ENCODE measurements at places on chromosomes 2 and 18.

GRCh38 chr2:118294063-118294462, 205.8 kb downstream of the INSIG2 start:
- no peak for DNase-seq

DNA sequence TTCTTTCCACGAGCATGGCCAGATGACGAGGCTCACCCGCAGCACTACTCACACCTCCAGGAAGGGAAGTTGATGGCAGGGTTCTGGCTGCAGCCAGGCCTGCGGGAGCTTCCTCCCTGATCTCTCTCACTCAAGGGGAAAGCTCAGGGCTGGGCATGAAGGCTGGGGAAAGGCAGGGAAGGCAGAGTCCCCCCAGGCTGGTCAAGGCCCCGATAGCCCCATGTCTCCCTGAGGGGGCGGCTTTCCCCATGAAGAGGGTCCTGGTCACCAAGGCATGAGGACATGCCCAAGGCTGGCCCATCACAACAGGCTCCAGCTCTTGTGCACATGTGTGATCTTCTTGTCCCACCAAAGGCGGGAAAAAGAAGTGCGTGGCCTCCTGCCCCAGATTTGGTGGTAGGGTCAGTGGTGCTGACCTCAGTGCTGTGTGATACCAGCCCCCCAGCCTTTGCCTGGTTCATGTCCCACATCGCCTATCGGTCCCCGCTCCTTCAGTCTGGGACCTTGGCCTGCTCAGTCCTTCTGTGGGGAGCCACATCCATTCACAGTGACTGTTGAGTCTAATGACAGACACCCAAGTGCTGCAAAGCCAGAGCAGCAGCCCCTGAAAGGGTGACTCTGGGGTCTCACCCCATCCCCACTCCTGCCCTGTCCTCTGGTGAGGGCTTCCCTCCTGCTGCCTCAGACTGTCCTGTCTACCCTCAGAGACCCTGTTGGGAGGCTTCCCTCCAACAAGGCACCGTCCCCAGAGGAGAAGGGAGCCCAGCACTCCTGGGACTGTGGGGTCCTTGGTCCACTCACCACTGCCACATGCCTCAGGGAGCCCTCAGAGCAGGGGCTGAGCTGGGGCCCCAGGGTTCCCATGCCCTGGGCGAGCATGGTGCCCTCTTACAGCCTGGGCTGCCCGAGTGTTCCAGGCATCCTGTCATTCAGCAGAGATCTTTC, 49.8 kb upstream of the ALPP start:
- no peak for DNase-seq

DNA sequence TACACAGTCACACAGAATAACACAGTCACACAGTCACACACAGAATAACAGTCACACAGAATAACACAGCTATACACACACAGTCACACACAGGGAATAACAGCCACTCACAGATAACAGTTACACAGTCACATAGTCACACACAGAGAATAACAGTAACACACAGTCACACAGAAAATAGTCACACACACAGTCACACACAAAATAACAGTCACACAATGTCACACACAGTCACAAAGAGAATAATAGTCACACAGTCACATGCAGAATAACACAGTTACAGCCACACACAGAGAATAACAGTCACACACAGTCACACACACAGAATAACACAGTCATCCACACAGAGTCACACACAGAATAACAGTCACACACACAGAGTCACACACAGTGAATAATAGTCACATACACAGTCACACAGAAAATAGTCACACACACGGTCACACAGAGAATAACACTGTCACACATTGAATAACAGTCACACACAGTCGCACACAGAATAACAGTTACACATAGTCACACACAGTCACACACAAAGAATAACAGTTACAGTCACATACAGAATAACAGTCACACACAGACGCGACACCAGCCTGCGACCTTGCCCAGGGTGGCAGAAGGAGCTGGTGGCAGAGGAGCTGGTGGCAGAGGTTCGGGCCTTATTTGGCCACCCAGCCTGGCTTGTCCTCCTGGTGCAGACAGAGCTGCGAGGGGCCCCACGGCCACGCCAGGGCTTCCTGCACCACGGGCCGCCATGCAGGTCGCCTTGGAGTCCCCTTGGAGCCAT, 51.3 kb downstream of the RAMP1 start:
- no peak for DNase-seq

DNA sequence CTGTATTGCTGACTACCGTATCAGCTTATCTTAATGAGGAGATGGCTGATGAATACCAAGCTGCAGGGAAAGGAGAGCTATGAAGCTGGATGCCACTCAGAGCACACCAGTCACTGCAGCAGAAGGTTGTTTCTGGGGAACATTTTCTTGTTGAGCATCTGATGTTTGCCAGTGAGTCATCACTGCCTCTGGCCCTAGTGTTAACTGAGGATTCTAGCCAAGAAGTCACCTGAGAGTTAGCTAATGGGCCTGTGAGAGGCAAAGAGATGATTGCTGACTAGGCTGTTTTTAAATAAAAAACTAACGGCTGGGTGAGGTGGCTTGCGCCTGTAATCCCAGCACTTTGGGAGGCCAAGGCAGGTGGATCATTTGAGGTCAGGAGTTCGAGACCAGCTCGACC, 37.9 kb downstream of the CCDC150 start:
- peak; percentile 34 for DNase-seq

GRCh38 chr2:19687017-19687659, 214.6 kb downstream of the TTC32 start:
- DNase-seq, result no peak

- no peak for DNase-seq
Observed at GRCh38 chr2:100588071-100588786, 25.4 kb downstream of the PDCL3 start.

DNA sequence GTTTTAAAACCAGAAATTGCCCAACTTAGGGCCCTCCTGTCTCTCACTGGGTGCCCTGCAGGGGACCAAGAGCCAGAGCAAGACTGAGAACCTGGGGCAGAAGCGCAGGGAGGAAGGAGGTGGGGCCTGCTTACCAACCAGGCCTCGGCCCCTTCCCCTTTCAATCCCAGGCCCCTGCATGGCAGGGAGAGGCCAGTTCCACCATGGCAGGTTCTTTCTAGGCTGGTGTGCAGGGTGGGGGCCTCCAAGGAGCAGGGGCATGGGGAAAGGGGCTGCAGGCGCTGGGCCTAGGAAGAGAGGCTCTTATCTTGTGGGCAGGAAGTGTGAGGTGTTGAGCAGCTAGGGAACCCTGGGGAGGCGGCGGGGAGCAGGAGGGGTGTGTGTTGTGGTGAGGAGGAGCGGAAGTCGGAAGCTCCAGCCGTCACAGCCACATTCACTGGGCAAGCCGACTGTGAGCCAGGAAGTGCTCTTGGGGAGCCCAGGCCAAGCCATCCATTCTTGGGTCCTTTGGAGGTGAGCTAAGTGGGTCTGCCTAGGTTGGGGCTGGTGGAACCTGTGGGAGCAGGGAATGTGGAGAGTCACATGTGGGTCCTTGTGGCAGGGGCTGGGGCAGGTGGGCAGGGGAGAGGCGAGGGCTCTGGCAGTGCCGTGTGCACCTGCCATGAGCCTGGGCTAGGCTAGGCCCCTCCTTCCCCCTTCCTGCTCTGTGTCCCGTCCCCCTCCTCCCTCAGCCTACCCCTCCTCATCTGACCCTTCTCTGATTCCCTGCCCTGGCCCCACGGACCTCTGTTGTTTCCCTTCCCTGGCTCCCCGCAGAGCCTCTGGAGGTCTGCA, at the start of gene PSD4:
TSS of gene PSD4 (plus strand) at position 430 of the 834 bp plus-strand sequence. CDS start 8,486 bp downstream, outside the sequence.
- no peak for DNase-seq

- DNase-seq, result no peak
Observed at GRCh38 chr2:15389895-15390294, 171.2 kb downstream of the NBAS start.

GRCh38 chr2:207223051-207223450, 57.3 kb upstream of the KLF7 start:
- no peak for DNase-seq

GRCh38 chr2:190443055-190443454, 34.9 kb downstream of the MFSD6 start:
- no peak for DNase-seq

- no peak for DNase-seq
Observed at GRCh38 chr2:166610180-166610912, 116.3 kb upstream of the SCN7A start.

DNA sequence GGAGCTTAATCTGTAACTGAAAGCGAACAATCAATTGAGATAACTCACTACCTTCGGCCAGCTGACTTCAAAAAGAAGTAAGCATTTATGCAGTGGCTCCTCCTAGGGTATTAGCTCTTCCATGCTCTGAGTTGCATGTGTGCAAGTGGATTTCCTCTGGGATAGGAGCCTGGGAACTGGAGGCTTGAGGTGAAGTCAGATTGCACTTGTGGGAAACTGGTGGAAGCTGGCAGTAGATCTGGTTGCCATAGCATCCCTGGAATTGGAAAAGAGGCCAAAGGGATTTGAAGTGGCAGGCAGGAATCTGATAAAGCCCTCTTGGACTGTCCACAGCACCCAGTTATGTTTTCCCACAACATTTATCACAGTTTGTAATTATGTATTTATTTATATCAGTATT, 50.6 kb upstream of the FMNL2 start:
- no peak for DNase-seq

GRCh38 chr2:212361174-212361756, 177.3 kb downstream of the ERBB4 start:
- peak; percentile 69 for DNase-seq

DNA sequence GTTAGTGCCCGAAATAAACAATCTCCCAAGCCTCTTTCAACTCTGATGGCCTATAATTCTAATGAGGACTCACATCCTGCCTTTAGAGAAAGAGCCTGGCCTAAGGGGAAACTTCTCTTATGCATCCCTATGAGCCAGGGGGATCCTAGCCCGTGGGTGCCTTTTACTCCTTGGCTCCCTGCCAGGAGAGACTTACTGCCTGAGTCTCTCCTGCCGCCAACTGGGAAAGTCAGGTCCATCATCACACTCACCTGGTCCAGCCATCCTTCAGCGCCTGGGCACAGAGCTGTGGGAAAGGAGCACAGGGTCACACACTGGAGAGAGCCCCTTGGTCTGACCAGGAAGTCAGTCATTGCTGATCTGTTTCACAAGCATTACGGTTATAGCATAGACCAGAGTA, 24.1 kb downstream of the ENOSF1 start:
- DNase-seq, result no peak

Data from NCI-H446 treated with DMSO at 0.1 percent for 48 hours (cell line).